Vagina (tissue), 2 donors: ENCODE measurements at places on chromosomes 7 and 10.

GRCh38 chr10:125205431-125205830, 45.1 kb upstream of the CTBP2 start:
- no peak for DNase-seq

GRCh38 chr7:155011086-155011485, 8.2 kb upstream of the PAXIP1 start:
- no peak for DNase-seq

DNA sequence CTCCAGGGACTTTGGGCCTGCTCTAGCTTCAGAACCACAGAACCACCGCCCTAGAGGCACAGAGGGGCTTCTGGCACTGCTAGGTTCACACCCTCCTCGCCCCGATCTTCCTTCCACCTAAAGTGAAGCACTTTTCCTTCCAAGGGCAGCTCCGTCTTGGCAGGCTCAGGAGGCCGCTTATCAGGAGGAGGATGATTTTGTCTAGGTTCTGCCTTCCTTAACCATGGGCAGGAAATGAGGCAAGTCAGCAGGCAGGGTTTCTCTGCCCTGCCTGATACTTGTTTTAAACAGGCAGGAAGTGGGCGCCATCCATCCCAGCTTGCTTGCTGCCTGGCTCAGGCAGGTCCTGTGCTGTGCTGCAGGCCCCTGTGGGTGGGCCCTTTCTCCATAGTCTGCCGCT, 8.3 kb upstream of the ATP6V0E2 start:
- no peak for DNase-seq

GRCh38 chr10:79382491-79382941, 35.2 kb downstream of the PPIF start:
- DNase-seq = no peak

- no peak for DNase-seq
Observed at GRCh38 chr10:51301644-51302043, 227.4 kb downstream of the PRKG1 start.

- no peak for DNase-seq
Observed at GRCh38 chr7:54955696-54956420, 63.0 kb upstream of the EGFR start.

GRCh38 chr7:14071045-14071444, 81.6 kb upstream of the ETV1 start:
- DNase-seq = no peak
